ENCODE measurements at places on chromosomes 2 and 18.

DNA sequence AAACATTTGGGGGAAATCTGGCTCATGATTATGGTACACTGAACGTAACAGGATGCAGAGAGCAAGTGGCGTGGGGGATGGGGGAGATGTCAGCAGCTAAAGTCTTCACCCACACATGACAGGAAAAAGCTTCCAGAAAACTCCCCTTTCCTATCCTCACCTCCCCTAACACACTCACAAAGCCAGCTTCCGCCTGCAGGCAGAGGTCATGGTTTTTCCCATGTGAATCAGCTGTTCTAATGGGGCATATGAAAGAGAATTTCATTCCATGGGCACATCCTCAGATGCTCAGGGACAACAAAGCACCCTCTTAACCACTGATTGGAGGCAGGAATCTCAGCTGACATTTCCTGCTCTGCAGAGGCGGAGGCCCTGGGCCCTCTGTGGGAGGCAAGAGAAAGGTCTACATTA lies 129.1 kb downstream of the TSN start:
- DNase-seq: no peak

- no peak for DNase-seq
Observed at GRCh38 chr2:105611811-105612424, 132.8 kb upstream of the NCK2 start.

DNA sequence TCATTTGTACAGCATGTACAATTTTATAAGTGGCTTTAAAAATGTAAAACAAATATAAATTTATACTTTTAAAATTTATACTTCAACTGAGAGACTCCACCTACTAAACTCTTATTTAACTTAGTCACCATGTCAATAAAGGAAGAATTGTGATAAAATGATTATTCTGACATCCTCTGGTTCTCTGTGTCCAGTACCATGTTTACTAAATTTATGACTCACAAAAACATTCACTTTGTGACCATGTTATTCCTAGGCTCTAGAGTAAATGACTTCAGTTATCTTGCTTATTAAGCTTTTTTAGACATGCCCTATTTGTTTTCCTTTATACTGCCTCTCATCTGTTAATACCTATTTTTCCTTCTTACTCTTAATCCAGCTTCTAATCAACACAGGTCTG lies 959.6 kb upstream of the SLC39A10 start:
- no peak for DNase-seq

- no peak for DNase-seq
Observed at GRCh38 chr2:151280271-151280670, 9.2 kb downstream of the NMI start.

DNA sequence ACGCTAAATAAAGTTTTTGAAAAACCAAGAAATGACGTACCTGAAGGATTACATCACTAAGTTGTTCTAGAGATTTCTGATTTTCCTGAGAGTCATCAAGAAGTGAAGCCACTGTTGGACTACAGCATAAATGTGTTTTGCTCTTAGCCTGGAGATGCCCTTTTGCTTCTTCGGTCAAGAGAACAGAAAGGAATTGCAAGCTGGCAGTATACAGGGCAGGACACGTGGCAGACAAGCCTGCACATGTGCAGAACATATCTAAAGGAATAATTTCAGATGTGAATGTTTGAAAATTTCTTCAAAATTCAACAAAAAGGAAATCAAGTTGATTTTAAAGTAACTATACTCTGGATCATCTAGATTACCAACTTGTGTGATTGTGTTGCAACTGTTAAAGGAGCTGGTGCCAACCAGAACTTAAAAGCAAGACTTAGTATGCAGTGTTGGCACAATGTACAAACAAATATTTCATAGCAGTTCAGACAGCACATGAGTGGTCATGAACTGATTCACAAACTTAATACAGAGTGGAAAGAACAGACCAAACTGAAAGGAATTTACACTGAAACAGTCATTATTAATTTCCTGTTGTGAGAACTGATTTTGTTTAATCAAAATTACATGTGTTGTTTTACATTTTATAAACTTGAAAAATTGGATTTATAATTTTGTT lies 100.4 kb upstream of the CD226 start:
- DNase-seq: no peak

DNA sequence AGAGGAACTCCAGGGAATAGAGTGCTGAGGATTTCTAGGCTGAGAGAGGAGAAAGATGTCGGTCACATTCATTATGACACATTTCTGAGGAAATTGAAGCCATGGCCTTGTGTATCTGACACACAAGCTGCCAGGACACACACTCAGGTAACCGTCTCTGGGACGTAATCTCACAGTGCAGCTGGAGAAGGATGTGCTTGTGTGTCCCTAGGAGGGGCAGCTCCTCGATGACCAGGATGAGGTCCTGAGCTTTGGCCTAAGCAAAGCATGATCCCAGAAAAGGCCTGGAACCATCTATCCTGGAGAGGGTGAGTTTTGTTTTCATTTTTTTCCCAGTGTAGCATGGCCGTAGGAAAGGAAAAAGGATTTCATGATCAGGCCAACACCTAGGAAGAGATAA lies 102.2 kb downstream of the CAPN13 start:
- DNase-seq: no peak

DNA sequence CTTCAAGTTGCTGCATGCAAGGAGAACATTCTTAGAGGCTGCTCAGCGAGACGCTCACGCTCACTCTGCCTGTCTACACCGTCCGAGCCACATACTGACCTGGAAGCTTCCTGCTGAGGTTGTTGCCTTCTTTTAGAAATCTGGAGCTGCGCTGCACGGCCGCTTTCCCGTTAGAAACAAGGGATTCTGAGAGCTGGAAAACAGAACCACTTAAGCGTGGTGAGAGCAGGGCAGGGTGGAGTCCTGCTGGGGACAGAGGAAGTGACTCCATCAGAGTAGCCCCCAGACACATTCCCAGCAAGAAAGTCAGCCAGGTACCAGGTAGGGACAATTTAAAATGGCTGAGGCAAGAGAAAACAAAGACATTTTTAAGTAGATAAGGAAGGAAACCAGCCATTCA lies 135.2 kb downstream of the LAMA1 start:
- no peak for DNase-seq

- no peak for DNase-seq
Observed at GRCh38 chr2:34736482-34736881, 1137.4 kb upstream of the FAM98A start.

- no peak for DNase-seq
Observed at GRCh38 chr2:169768262-169768995, 30.2 kb upstream of the SSB start.

DNA sequence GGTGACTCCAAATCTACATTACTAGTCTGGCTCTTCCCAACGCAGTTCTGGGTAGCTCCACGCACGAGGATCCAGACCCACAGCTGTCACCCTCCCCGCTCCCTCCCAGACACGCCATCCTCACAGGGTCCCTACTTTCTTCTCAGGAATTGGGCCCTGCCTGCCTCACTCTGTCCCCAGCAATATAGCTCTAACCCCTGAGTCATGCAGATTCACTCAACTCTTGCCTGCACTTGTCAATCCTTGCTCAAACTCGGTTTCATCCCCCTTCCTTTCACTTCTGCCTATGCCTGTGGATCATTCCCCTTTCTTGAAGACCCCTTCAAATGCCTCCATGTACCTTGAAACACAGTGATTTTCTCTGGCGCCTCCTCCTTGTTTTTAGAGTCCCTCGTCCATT lies 5.0 kb downstream of the ST8SIA5 start:
- no peak for DNase-seq

DNA sequence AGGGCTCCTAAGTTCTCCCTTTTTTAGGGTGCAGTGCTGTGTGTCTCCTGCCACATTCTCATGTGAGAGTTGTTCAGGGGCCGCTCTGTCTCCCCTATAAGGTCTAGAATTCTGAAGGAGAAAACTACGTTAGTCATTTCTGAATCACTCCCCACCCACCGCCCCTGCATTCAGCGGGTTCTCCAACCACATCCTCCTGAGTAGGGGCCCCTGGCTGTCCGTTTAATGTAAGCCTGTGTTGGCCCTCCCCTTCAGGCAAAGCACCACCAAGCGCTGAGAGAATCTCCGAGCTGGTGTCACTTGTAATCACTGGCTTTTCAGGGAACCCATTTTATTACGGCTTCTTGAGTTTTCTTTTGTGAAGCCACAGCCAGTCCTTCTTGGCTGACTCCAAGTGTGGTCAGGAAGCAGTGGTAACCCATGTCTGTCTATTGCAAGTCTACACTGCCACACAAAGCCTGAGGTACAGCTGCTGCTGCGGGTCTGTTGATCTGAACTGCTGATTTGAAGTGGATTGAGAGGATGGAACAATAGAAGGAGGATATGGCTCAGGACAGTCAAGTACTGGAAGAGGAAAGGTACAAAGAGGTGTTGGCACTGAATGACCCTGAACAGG lies 16.9 kb downstream of the LCT start:
- no peak for DNase-seq

GRCh38 chr2:240373289-240373885 lies 62.1 kb upstream of the GPC1 start:
- DNase-seq: no peak

- DNase-seq: no peak
Observed at GRCh38 chr2:75523313-75524275, 37.1 kb downstream of the EVA1A start.

GRCh38 chr2:58427572-58428095 lies 186.5 kb upstream of the FANCL start:
- peak; percentile 35 for DNase-seq

DNA sequence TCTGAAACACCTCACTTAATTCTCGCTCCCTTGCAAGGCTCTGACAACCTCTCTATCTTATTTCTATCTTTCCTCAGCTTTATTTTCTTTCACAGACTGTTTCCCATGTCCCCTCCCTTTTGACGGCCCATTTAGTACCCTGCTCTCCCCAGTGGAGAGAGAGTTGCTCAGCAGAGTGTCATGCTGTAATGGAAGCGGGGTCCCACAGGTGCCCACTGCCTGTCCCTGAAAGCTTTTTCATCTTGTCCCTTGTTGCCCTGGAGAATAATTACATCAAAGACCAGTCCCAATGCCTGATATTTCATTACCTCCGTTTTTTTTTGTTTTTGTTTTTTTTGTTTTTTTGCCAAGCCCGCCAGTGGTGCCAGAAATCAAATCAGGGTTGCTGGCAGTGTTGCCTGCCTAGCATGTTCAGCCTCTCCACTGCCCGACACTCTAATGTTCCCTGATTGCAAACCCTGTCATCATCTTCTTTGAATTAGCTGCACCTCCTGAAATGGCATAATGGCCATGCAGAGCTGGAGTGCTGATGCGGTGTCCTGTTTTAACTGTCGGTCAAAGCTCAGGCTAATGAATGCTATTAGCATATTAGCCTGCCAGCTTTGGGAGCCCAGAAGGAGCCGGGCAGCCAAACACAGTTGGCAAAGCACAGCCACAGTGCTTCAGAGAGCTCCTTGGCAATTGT lies 71.2 kb upstream of the CAVIN2 start:
- no peak for DNase-seq

DNA sequence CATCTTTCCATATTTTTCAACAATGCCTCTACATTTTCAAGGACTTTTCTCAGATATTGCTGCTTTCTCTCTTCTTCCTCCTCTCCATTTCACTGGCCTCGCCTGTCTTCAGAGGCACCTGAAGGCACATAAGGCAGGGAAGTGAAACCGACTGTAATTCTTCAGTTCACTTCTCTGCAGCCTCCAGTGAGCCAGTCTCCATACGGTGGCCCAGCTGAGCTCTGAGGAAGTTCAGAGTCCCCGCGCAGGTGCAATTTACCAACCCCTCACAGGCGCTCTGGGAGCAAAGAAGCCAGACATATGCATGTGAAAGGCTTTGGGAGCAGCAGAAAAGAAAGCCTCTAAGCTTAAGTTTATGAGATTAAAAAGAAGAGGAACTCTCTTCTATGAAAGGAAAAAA lies 12.4 kb downstream of the KLHL14 start:
- DNase-seq: no peak

DNA sequence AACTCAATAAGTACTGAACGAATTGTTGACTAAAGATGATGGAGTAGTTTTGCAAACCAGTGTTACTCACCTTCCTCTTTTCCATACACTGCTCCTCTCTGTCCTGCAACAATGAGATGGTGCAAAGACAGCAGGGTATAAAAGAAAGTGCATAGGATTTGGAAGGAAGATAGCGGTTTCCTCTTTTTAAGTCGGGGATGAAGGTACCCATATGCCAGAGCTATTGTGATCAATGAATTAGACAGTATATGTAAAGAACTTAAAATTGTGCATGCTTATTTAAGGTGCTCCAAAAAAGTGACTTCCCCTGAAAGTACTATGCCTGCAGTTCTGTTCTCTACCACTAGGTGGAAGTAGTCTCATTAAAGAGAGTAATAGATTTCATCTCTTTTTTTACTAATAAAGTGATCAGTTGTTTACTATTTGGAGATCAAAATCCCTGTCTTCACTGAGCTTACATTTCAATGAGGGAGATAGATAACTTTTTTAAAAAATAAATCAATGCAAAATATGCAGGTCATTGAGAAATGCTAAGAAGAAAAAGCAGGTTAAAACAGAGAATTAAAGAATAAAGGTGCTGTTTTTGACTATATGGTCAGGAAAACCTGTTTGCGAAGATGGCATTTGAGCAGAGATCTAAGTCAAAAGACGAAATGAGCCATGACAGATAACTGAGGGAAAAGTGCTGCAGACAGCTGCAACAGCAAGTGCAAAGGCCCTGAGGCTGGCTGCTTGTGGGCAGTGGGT lies 339.7 kb upstream of the SLC14A2 start:
- DNase-seq: no peak

GRCh38 chr2:33835911-33836310 lies 236.8 kb upstream of the FAM98A start:
- no peak for DNase-seq

- no peak for DNase-seq
Observed at GRCh38 chr18:23816740-23817139, 127.5 kb downstream of the LAMA3 start.

- DNase-seq: no peak
Observed at GRCh38 chr18:25233528-25234321, 118.2 kb downstream of the ZNF521 start.

DNA sequence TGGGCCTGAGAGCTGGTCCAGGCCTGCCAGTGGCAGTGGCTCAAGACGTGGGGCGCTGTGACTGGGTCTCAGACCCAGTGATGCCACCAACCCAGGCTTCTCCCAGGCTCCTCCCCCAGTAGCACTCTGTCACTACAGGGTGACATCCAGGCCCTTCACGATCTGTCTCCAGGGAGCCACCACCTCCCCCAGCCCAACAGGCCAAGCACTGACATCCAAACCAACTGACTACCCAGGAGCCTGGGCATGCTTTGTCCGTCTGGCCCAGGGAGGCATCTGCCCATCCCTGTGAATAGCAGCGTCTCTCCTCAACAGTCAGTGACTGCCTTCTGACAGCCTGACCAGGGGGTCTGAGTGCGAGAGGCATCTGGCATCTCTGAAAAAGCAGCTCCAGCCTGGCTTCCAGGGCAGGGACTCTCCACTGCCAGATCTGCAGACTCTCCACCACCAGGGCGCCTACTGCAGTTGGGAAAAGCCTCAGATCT lies 13.0 kb downstream of the TEX44 start:
- no peak for DNase-seq

DNA sequence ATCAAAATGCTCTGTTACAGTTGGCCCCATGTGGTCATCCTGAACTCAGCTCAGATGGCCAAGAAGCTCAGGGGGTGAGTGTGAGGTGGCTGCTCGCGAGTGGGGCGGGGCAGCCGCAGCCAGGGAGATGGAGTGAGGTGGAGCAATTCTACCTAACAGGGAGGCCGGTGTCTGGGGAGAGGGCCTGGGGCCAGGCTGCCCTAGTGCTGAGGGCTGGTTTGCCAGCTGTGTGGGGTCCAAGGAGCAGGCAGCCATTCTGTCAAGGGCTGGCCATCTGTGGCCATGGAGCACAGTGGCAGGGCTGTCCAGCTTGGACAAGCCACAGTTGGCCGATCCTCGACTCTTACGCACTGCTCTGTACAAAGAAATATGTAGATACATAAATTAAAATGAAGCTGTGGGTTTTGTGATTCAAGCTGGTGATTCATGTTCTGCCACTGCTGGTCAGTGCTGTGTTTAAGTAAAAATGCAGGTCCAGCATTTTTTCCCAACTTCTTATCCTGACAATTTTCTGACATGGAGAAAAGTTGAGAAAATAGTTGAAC lies 82.1 kb downstream of the HS6ST1 start:
- DNase-seq: no peak
